ENCODE measurements at places on chromosomes 3 and 15.
A peak's percentile ranks its signal among the peaks of the same experiment; 100 is the strongest.

GRCh38 chr15:69435985-69436384 lies 16.6 kb upstream of the RPLP1 start:
- DNase-seq = no peak

DNA sequence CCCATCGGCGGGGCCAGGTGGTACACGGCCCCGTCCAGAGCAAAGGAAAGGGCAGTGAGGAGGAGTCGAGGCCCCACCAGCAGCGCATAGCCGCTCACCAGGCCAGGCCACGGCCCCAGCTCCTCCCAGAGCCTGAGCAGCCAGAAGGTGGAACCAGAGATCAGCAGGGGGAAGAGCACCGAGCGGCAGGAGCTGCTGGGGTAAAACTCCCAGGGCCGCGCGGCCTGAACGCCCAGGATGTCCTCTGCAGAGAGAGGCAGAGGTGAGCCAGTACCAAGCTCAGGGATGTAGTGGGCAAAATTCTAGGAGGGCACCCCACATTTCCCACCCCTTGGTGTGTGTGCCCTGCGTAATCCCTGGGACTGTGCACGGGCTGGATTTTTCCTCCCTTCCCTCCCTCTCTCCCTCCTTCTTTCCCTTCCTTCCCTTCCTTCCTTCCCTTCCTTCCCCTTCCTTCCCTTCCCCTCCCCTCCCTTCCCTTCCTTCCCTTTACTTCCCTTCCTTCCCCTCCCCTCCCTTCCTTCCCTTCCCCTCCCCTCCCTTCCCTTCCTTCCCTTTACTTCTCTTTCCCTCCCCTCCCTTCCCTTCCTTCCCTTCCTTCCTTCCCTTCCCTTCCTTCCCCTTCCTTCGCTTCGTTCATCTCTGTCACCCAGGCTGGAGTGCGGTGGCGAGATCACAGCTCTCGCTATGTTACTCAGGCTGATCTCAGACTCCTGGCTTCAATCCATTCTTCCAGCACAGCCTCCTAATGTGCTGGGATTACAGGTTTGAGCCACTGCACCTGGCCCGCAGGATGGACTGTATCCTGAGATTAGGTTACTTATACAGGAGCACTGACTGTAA lies 6.3 kb upstream of the NCBP2 start:
- DNase-seq = no peak

DNA sequence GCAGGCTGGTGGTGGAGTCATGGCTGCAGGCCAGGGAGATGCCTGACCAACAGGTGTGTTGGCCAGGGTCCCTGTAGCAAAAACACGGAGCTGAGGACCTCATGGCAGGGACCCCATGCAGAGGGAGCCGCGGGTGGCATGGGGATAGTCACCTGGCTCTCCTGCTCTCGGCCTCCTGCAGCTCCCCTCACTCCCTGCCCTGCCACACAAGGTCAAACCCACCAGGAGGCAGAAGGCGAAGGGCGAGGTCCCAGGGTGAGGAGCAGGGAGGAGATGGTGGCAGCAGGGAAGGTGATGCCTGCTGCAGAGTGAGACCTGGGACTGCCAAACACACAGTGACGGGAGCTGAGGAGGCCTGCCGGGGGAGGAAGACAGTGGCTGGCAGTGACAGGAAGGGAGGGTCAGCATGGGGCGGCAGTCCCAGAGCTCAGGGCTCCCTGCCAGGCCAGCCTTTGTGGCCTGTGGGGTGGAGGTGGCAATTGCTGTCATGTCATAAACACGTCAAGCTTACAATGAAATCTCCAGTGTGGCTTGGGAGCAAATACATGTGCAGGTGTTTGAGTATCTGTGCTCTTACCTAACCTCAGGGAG lies 144.3 kb downstream of the TJP1 start:
- DNase-seq = no peak

DNA sequence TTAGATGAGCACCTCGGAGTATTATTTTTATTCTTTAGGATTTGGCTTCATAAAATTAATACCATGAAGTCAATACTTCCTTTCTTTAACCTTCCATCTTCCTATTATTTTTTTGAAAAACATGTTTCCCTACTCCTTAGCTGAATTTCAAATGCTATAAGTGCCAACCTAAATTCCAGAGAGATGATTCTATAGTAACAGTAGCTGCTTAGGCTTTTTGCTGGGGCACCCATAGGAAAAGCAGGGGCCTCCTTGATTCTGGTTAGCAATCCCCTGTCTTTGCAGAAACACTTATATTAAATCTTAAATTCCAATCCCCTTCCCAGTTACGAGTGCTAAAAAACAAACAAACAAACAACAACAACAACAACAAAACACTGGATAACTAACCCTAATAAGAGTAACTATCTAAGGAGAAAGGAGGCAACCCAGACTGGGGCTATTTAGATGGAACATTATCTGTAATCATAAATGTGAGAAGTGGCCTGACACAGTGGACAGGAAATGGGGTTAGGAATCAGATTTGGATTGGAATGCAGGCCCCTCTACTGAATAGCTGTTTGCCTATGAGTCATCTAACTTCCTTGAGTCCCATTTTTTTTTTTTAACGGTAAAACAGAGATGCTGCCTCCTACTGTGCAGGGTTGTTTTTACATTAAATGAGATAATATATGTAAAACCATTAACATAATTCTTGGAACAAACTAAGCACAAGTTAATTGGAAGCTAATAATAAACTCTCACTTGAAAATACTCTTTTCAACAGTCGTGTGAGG lies 148.1 kb downstream of the WDR72 start:
- no peak for DNase-seq

DNA sequence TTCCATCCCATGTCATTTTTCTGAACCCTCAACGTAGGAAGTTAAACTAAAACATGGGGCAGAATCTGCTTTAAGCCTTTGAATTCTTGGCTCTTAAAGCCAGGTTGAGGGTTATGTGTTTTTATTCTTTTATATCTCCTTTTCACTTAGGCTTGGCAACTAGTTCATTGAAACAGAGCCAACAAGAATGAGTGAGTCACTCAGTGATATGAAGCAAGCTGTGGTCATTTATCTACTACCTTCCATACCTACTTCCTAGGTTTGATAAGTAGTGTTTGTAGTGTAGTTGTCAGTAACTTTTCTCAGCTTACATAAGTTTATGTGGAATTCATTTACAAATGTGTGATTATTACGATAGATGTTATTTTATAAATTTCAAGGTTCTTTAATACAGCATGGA lies 67.4 kb downstream of the SNRPN start:
- DNase-seq = no peak

GRCh38 chr15:59545573-59545972 lies 66.0 kb upstream of the GCNT3 start:
- no peak for DNase-seq

- DNase-seq = no peak
These were observed 16.1 kb downstream of the ATP10A start for GRCh38 chr15:25847051-25847450.

DNA sequence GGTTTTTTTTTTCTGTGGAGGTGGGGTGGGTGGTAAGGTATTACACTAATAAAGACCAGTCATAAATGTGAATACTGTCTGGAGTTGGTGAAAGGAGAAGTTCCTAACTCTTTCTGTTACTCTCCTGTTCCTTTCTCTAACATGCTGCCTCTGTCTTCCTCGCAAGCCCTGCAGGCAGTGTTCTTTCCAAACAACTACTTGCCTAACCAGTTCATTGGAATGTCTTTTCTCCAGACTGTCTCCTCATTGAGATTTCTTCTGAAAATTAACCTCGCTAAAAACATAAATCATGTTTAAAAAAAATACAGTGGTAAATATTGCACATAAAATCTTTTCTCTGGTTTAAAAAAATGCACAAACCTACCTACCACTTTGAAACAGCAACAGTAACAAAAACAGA lies 135.2 kb downstream of the TP63 start:
- no peak for DNase-seq

- no peak for DNase-seq
These were observed 6.0 kb downstream of the ACTC1 start for GRCh38 chr15:34789326-34789725.

- DNase-seq = no peak
These were observed 202.6 kb upstream of the MCTP2 start for GRCh38 chr15:94028809-94029208.

DNA sequence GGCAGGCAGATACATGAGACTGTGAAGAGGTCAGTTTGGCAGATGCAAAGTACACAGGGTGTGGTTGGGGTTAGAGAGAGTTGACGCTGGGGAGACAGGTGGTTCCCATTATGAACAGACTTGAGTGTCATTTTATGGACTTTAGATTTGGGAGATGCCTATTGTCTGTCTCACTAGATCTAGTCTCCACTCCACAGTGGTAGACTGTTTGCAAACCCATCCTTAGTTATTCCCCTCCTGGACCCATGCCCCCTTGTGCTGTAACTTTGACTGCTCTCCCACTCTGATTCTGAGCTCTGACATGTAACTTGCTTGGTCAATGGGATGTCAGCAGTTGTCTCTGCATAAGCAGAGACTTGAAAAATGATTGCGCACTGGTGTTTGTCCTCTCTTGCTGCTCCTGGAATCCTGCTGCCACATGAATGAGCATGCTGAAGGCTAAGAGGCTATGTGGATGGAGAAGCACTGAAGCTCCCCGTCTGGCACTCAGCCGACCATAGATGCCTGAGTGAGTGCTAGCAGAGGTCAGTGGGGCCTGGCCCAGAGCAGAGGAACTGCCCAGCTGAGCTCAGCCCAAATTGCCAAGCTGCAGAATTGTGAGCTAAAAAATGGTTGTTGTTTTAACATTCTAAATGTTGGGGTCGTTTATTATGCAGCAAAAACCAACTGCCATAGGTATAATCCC lies 88.2 kb downstream of the FAM43A start:
- no peak for DNase-seq

DNA sequence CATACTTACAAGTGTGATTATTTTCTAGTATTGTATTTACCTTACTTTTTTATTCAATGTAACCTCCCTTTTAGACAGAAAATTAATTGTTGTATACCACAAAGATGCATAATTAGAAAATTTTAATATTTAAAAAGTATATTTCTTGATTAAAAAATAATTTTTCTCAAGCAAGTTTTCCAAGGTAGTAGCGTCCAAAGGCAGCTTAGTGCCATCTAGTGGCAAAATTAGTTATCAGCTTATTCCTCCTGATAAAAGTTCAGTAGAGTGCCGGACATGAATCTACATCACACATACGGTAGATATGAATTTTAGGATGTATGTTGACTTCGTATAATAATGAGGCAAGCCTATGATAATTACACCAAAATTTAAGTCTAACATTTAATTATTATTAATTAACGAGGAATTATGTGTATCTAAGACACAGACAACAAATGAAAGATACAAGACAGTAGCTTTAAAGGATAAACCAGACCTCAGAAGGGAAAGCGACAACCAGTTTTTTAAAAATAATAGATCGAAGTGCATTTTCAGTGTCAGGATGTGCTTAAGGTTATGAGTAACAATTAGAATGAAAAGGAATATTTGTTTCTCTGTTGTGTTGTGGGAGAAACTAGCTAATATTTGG lies 405.9 kb downstream of the ROBO1 start:
- DNase-seq = peak; percentile 24

DNA sequence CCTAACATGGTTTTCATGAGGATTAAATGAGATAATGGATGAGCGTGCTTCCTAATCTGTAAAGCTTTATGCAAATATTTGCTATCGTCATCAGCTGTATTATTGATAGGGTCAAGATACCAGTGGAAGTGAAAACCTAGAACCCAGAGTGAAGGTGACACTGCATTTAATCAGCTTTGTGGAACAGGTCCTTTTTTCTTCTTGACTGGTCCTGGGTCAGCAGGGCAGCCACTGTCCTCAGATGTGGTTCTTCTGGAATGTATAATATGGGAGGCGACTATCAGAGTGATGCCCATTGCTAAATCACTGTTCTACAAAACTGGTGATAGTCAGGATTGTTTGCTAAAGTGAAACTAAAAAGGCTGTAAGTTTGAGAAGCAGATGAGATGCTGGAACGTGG lies 41.4 kb downstream of the SORD start:
- no peak for DNase-seq

- peak; percentile 90 for DNase-seq
These were observed at the start of gene NMD3 for GRCh38 chr3:161220850-161221753. Gene NMD3, plus strand, starts transcription at chr3:161221311. Its CDS starts 703 bp downstream, at chr3:161222014.

DNA sequence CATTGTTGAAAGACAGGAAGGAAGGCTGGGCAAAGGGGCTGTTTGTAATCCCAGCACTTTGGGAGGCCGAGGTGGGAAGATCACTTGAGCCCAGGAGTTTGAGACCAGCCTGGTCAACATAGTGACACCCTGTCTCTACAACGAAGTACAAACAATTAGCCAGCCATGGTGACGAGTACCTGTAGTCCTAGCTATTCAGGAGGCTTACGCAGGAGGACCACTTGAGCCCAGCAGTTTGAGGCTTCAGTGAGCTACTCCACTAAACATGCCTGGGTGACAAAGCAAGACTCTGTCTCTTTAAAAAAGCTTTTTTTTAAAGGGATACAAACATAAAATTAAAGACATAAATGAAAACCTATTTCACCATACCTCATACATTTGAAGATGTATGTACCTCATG lies 11.1 kb downstream of the SERP1 start:
- DNase-seq = no peak

DNA sequence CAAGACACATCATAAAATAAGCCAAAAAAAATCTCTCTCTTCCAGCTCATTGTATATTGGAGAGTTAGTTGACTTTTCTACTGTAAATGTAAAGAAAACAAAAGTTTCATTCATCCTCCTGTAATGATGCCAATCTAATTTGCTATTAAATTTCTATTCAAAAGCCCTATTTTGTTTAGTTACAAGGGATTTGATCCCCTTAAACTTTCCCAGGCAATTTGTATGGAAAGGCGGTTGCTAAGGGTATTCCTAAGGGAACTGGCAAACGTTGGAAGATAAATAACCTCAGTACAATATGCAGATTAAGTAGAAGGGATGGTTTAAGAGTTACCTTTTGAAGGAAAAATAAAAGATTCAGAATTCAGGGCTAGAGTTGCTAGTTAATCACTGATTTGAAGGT lies 352.7 kb downstream of the TIGIT start:
- DNase-seq = no peak

- DNase-seq = no peak
These were observed 22.7 kb downstream of the DHX36 start for GRCh38 chr3:154301561-154301960.

- no peak for DNase-seq
These were observed 3.9 kb upstream of the HHLA2 start for GRCh38 chr3:108292450-108292849.

- no peak for DNase-seq
These were observed 35.4 kb upstream of the ARHGEF26 start for GRCh38 chr3:154085799-154086198.

GRCh38 chr3:11386465-11387113 lies 114.4 kb downstream of the ATG7 start:
- DNase-seq = no peak

DNA sequence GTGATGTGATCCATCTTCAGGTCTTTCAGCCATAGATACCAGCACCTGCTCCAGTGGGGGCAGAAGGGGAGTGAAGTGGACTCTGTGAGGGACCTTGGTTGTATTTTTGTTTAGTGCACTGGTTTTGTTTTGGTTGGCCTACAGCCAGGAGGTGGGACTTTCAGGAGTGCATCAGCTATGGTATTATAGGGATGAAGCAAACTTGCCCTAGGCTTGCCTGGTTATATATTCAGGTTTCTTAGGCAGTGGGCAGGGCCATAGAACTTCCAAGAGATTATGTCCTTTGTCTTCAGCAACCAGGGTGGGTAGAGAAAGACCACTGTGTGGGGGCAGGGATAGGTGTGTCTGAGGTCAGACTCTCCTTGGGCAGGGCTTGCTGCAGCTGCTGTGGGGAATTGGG lies 337.3 kb upstream of the SGO1 start:
- DNase-seq = no peak

All from globus pallidus (tissue), 1 donor.